Kidney (tissue), 22 donors: ENCODE measurements at places on chromosomes 16 and 17.

GRCh38 chr17:42512733-42513251 lies 23.2 kb upstream of the NAGLU start:
- no peak overlapping the region for H3K4me3 ChIP-seq
- no peaks in the 10 kb centered on the region for H3K27me3 ChIP-seq
- H3K4me1 ChIP-seq: peaks cover under 1% of the 10 kb centered on the region
- peaks cover 30% of the 10 kb centered on the region for H3K36me3 ChIP-seq
- no peak for DNase-seq

GRCh38 chr17:71472809-71473789 lies 647.7 kb upstream of the SOX9 start:
- no peak overlapping the region for H3K4me3 ChIP-seq
- H3K4me1 ChIP-seq: no peaks in the 10 kb centered on the region
- H3K27ac ChIP-seq: no peak overlapping the region
- H3K27me3 ChIP-seq: no peaks in the 10 kb centered on the region
- peak; percentile 77 for DNase-seq

GRCh38 chr17:17201907-17202306 lies 4.2 kb downstream of the PLD6 start:
- no peak for DNase-seq
- H3K27me3 ChIP-seq: no peaks in the 10 kb centered on the region
- H3K4me3 ChIP-seq: no peak overlapping the region
- peaks cover 14% of the 10 kb centered on the region for H3K4me1 ChIP-seq
- H3K36me3 ChIP-seq: peaks cover 6% of the 10 kb centered on the region
- H3K27ac ChIP-seq: no peak overlapping the region

DNA sequence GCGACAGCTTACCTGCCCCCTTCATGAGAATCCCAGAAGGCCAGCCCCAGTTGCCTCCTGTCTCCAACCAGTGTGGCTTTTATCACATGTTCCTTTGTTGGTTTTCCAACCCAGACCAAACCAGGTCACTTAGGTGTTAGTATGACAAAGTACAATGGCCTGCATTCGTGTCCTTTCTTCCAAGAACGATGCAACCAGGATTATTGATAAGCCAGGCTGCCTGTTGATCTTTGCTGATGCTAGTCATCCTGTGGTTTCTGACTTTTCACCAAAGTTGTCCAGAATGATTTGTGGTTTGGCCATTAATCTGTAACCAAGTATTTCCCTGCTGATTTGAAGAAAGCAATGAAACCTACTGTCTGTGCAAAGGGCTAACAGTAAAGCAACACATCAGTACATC lies 191.4 kb downstream of the CYLD start:
- no peaks in the 10 kb centered on the region for H3K27me3 ChIP-seq
- no peak overlapping the region for H3K27ac ChIP-seq
- no peak for DNase-seq
- no peaks in the 10 kb centered on the region for H3K36me3 ChIP-seq
- H3K4me1 ChIP-seq: no peaks in the 10 kb centered on the region
